Right renal cortex interstitium (tissue), 3 donors: ENCODE measurements at places on chromosomes 7 and 10. TPM values are rescaled to one million over a fixed set of nuclear protein-coding genes. Genes with fewer than 3 reads are reported as not detected.

The GPR26 gene
- polyA plus RNA-seq = not detected

The UNC5B gene
- 48.3 TPM for polyA plus RNA-seq

DNA sequence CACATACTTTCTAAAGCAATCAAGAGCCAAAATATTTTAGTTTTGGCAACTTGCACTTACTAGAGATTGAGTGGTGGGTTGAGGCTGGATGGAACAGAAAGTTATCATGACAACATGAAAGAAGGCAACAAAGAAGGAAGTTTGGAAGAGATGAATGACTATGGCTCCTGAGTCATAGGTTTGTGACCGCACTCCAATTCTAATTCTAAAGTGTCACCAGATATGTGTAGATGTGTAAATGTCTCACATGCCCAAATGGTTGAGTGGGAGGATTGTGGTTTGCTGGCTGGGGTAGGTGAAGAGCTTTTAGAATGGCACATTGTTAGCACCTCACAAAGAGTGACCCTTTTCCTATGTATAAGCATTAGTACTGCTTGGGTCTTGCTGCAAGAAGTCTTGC, 20.2 kb downstream of the TAS2R16 start:
- no peak for DNase-seq

The IFIT3 gene
- polyA plus RNA-seq = 17.4 TPM

DNA sequence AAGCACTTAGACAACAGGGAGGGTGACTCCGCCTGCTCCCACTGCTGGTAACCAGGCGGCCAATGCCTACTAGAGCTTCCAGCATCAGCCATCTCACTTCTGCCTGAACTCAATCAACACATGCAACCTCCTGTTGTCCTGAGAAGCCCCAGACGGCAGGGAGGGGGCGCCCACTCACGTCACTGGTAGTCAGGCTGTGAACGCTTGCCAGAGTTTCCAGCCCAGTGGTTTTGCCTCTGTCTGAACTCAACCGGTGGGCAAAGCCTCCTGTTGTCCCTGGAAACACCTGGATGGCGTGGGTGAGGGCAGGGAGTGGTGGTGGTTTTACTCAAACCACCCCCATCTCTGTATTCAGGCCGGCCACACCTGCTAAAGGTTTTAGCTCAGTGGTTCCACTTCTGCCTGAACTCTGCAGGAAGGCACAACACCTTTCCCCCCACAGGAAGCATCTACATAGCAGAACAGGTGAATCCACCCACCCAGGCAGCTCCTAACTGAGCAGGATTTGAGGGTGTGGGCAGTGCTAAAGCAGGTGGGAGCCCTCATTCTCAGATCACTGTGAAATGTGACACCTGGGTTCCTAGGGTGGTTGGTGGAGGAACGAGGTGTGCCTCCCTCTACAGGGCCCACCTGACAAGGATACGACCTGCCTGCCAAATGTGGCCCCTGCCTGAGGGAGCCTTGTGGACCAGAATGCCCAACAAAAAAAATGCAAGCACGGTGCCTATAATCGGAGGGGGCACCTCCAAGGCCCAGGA, 563.0 kb upstream of the SEMA3D start:
- no peak for DNase-seq

DNA sequence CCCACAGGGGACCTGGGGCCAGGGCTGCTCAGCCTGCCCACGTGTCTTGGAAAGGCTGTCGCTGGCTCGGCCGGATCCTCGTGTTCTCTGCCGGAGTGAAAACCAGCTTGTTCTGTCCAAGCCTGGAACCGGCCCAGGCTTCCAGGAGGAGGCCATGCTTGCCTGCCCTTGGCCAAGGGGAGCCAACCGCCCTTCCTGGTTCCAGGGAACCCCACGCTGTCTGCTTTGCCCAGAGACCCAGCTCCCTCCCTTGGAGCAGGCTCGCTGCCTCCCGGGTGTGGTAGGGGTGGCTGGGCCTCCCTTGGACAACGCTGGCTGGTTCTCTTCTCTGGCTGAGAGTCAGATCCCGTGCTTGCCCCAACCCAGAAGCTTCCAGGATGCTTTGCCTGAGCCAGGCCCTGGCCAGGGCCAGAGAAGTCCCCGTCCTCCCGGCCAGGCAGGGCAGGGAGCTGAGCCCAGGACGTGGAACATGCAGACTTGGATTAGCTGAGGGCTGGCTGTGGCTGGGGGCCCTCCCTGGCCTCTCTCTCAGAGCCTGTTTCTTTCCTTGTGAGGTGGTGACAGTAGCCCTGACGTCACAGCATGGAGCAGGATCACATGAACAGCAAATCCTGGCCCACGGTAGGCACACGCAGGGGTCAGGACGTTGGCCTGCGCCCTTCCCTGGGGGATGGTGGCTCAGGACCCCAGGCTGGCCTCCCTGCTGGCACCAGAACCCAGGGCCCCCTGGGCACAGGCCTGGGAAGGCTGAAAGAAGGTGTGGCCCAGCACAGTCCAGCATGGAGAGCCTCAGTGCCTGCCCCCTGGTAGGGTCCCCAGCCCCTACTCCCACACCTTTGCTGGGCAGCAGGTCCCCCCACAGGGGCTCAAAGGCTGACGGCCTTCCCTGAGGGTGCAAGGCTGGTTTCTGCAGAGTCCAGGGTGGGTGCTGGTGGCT, 67.5 kb downstream of the PWWP2B start:
- no peak for DNase-seq

The OR13A1 gene
- not detected for polyA plus RNA-seq

The PRKCQ gene
- 17.6 TPM for polyA plus RNA-seq

GRCh38 chr7:567305-567883, 47.7 kb upstream of the PDGFA start:
- no peak for DNase-seq

DNA sequence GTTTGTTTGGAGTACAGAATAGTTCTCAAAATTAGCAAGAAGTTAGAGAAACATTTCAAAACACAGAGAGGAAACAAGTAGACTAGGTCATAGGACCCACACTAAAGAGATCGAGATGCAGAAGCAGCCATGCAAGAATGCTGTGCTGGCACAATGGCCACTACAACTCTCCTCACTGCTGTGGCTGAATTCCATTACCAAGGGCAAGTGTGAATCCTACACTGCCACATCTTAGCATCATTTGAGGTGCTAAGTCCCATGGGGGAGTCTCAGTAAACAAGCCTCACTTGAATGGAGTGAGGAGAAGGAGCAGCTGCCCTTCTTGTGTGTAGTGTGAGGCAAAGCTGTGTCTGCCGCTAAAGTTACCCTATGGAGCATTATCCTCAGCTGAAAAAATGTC, 56.7 kb downstream of the PCLO start:
- DNase-seq = no peak

The OR6B1 gene
- not detected for polyA plus RNA-seq

DNA sequence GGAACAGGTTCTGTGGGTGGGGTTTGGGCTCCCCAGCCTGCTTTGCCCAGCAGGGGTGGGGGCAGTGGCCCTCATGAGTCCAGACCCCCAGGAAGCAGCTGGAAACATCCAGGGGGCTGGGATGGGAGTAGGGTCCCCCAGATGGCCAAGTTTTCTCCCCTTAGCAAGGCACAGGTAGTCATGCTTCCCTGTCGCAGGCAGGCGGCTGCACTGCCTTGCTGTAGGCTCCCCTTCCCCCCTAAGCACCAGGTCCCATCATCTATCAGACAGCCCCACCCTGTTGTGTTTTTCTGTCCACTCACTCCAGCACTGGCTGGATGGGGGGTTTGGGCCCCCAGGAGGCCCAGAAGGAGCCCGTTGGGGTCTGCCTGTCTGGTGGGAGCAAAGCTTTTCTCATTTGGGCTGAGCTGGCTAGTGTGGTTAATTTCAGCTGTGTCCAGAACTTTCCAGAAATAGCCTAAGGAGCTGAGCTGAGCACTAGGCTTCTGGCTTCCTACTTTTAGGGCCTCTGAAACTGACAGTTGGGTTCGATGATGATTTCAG, 7.9 kb downstream of the BRI3 start:
- no peak for DNase-seq

GRCh38 chr10:96345222-96345621, 13.6 kb downstream of the OPALIN start:
- no peak for DNase-seq

The CCDC172 gene
- polyA plus RNA-seq = not detected

DNA sequence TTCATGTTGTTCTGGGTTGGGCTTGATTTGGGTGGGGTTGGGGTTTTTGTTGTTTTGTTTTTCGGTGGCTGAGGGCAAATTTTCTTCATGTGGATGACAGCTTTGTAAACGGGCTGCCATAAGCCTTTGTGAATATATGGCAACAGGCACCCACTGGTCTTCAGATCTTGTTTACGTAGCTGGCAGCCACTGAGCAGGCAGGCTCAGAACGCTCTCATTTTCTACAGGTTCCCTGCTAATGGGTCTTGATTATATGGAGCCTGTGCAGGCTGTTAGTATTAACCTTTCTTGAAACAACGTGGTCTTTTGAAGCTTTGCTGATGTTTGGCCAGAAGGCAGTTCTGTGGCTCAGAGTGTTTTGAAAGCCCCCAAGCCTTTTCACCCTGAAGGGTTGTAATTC, 199.7 kb downstream of the TNS3 start:
- no peak for DNase-seq

The SLC18A3 gene
- not detected for polyA plus RNA-seq

GRCh38 chr7:38215735-38216670, 38.0 kb downstream of the STARD3NL start:
- peak; percentile 73 for DNase-seq

DNA sequence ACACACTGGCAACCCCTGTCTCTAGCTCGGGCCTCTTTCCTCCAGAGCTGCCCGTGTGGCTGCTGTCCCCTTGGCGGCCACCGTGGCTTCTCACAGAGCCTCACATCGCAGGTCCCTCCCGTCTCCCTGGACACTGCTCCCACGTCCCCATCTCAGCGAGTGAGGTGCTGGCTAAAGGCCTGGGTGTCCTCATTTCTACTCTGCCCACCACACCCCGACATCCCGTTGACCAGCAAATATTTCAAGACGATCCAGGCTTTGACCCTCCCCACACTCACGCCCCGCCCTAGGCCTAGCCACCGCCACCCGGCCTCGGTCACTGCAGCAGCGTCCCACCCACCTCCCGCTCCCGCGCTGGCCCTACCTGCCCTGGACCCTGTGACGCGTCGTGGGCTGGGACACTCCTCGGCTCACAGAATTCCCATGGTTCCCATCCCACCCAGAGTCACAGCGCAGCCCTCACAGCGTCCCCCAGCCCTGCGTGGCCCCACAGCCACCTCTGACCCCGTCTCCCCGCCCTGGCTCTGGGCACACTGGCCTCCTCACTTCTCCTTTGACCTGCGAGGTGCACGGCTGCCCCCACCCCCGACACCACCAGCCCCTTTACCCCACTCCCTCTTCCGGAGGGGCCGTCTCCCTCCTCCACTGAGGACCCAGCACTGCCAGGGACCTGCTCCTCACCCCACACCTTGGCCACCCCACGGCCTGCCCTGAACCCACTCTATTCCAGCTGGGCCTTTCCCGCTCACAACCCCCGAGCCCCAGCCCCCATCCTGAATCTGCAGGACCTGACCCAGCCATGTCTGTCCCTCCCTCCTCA, 6.9 kb downstream of the ADAP1 start:
- DNase-seq = no peak

The STOX1 gene
- 11.6 TPM for polyA plus RNA-seq

The ANKRD22 gene
- 0.37 TPM for polyA plus RNA-seq

DNA sequence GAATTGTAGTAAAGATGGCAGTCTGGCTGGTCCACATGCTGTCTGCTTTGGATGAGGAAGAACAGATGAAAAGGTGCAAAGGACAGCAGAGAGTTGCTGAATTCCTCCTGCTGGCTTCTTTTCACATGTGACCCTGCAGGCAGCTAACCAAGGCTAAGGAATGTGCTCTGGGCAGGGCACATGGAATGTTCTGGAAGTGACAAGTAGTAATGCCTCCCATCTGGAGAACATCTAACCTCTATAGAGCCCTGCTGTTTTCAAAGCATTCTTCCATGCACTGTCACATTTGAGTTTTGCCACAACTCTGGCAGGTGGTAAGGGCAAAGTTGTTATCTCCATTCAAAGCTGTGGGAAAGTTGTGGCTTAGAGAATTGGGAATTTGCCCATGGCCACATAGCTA, 208.8 kb downstream of the STK31 start:
- DNase-seq = no peak

GRCh38 chr7:91463330-91463729, 199.1 kb downstream of the FZD1 start:
- DNase-seq = no peak

The C10orf95 gene
- 0.58 TPM for polyA plus RNA-seq

GRCh38 chr10:70579234-70580002, 23.1 kb downstream of the PRF1 start:
- DNase-seq = no peak

- no peak for DNase-seq
These were observed 58.7 kb downstream of the MTURN start for GRCh38 chr7:30193336-30193943.

The PIP4K2A gene
- 28.6 TPM for polyA plus RNA-seq

GRCh38 chr7:89771003-89771636, 383.1 kb upstream of the STEAP1 start:
- no peak for DNase-seq

DNA sequence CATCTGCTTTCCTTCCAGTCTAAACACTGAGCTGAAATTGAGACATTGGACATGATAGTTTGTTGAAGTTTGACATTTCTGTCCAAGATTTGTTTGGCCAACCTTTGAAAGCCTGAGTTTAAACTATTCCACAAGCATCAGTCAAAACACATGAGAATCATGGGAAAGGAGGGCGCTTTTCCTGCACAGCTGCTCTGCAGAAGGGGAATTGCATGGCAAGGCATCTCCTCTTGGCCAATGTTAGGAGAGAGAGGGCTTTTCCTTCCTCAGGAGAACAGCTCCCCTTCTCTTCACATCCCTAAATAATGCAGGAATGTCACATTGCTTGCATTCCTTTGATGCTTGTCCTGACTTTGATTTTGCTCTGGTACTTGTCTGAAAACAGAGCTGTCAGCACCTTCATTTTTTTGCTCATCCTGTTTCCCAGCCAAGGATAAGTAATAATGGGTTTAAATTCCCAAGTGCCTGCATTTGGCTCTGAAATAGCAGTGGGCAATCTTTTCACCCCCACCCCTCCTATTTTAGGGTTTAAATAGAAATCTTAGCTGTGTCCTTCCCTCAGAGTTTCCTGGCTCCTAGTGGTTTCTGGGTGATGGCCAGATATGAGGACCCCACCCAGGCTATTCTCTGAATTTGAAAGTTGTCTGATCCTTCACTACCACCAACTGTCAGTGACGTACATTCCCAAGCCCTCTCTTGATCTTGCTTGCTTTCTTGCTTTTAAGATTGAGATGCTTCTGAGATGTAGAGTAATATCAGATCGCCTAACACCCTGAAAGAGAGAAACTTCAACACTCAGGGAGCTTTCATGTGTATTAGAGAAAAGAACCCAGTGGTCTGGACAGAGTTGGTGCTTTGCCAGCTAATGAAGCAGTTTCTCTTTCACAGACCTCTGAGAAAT, 75.2 kb upstream of the NPVF start:
- DNase-seq = no peak

The UCMA gene
- polyA plus RNA-seq = not detected

DNA sequence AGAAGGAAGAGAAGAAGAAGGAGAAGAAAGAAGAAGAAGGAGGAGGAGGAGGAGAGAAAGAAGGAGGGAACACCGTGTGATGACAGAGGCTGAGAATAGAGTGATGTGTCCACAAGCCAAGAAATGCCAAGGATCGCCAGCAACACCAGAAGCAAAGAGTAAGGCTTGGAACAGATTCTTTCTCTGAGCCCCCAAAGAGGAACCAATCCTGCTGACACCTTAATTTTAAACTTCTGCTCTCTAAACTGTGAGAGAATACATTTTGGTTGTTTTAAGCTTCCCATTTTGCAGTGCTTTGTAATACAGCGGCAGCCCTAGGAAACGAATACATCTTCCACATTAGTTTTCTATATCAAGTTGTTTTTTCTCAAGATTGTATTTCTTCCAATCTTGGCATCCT, 13.9 kb upstream of the WNT8B start:
- DNase-seq = no peak
